ENCODE measurements at places on chromosomes 6 and 20. TPM values are rescaled to one million over a fixed set of nuclear protein-coding genes. Genes with fewer than 3 reads are reported as not detected.

Gene ABCC10
- 37.5 TPM for total RNA-seq

Gene FILIP1
- total RNA-seq = 0.24 TPM

Gene TMC2
- total RNA-seq = not detected

Gene HLA-DRB5
- not detected for total RNA-seq

Gene TREM2
- total RNA-seq = not detected

DNA sequence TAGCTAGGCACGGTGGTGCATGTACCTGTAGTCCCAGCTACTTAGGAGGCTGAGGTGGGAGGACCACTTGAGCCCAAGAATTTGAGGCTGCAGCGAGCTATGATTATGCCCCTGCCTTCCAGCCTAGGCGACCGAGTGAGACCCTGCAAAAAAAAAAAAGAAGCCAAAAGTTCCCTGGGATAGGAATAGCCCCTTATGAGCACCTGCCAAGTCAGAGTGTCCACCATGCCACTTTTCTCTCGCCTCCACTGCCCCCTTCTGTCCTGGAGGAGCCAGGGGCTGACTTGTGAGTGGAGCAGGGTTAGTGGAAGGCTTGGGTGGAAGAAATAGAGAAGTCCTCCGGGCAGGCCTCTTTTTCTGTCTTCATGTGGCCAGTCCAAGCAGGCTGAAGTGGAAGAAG lies 12.1 kb upstream of the DDX27 start:
- no peaks in the 10 kb centered on the region for H3K4me1 ChIP-seq
- H3K4me3 ChIP-seq = no peak overlapping the region
- H3K27me3 ChIP-seq = no peaks in the 10 kb centered on the region
- peak; percentile 32 for DNase-seq

DNA sequence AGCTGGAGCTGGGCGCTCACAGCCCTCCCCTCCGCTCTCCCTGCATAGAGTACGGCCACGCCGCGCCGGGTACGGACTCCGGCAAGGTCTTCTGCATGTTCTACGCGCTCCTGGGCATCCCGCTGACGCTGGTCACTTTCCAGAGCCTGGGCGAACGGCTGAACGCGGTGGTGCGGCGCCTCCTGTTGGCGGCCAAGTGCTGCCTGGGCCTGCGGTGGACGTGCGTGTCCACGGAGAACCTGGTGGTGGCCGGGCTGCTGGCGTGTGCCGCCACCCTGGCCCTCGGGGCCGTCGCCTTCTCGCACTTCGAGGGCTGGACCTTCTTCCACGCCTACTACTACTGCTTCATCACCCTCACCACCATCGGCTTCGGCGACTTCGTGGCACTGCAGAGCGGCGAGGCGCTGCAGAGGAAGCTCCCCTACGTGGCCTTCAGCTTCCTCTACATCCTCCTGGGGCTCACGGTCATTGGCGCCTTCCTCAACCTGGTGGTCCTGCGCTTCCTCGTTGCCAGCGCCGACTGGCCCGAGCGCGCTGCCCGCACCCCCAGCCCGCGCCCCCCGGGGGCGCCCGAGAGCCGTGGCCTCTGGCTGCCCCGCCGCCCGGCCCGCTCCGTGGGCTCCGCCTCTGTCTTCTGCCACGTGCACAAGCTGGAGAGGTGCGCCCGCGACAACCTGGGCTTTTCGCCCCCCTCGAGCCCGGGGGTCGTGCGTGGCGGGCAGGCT lies 4.6 kb downstream of the KCNK15 start:
- H3K36me3 ChIP-seq = no peaks in the 10 kb centered on the region
- H3K4me3 ChIP-seq = no peak overlapping the region
- DNase-seq = no peak
- H3K27me3 ChIP-seq = peaks cover 18% of the 10 kb centered on the region
- H3K4me1 ChIP-seq = peaks cover 14% of the 10 kb centered on the region
- no peak overlapping the region for H3K27ac ChIP-seq

GRCh38 chr6:105900125-105900937 lies 185.8 kb upstream of the PRDM1 start:
- H3K4me1 ChIP-seq = no peaks in the 10 kb centered on the region
- H3K27me3 ChIP-seq = no peaks in the 10 kb centered on the region
- H3K27ac ChIP-seq = no peak overlapping the region
- no peak overlapping the region for H3K4me3 ChIP-seq

DNA sequence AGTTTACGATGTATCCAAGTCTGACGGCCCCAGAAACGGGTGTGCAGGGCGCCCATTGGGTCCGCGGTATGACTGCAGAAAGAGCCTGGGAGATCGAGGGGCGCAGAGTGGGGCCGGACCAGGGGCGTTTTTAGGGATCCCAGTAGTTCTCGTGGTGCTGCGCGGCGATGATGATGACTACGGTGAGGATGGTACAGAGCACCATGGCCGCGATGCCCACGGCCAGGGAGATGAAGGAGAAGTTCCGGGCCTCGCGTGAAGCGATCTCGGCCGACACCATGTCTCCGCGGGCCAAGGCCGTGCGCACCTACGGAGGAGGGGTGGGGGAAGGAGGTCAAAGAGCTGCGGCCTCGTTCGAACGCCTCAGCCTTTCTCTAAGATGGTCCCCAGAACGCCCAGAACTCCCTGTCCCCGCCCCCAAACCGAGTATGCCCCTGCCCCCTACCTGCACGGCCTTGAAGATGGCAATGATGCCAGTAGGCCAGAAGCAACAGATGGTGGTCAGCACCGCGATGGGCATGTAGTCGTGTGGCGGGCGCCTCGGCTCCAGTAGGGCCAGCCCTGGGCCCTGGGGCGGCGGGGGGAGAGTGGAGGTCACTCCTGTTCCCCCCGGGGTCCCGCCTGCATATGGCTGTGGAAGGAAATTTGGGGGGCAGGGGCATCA lies 2.5 kb downstream of the PRRT1 start:
- no peaks in the 10 kb centered on the region for H3K27me3 ChIP-seq
- DNase-seq = no peak
- peaks cover 17% of the 10 kb centered on the region for H3K4me1 ChIP-seq

DNA sequence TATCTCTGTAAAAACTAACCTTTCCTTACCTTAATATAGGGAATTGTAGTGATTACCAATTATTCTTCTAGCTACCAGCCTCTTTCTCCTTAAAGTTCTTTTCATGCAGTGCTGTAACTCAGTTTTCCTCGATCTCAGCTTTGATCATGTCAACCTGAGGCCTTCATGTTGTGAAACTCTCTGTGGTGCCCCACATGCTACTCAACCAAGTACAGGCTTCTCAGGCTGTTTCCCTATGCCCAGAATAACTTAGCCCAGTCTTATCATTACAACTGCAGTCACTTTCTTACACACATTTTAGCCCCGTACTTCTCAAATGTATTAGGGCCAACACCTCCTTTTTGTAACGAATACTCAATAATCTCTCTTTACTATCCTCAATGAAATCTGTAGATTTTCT lies 90.1 kb upstream of the SUPT3H start:
- H3K27me3 ChIP-seq = no peaks in the 10 kb centered on the region
- no peaks in the 10 kb centered on the region for H3K36me3 ChIP-seq
- no peak for DNase-seq
- H3K4me3 ChIP-seq = no peak overlapping the region
- H3K27ac ChIP-seq = no peak overlapping the region

Gene MRAP2
- total RNA-seq = 0.34 TPM

- peaks cover 7% of the 10 kb centered on the region for H3K4me1 ChIP-seq
- H3K4me3 ChIP-seq = no peak overlapping the region
- H3K27ac ChIP-seq = no peak overlapping the region
- no peaks in the 10 kb centered on the region for H3K36me3 ChIP-seq
- no peak for DNase-seq
- no peaks in the 10 kb centered on the region for H3K27me3 ChIP-seq
Observed at GRCh38 chr6:155779456-155779855, 323.8 kb upstream of the NOX3 start.

GRCh38 chr6:143241911-143242310 lies 181.2 kb downstream of the AIG1 start:
- H3K27me3 ChIP-seq = no peaks in the 10 kb centered on the region
- no peaks in the 10 kb centered on the region for H3K36me3 ChIP-seq
- H3K4me3 ChIP-seq = no peak overlapping the region

DNA sequence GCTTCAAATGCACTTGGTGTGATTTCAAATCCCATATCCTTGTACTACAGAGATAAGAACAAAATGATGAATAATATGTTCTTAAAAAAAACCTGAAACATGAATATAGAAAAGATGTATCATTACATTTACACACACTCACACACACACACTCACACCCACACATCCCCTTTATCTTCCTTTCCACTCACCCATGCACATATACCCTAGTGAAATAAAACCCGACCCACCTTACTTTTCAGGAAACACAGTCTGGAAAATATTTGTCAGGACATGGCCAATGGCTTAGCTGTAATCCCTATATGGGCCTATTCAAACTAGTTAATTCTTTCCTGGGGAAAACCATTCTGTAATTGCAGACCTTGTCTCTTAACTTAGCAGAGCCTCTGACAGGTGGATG lies 60.8 kb upstream of the EDN1 start:
- H3K36me3 ChIP-seq = no peaks in the 10 kb centered on the region
- DNase-seq = no peak
- H3K27me3 ChIP-seq = no peaks in the 10 kb centered on the region
- H3K4me3 ChIP-seq = no peak overlapping the region

Gene CDSN
- not detected for total RNA-seq

- H3K4me3 ChIP-seq = no peak overlapping the region
- no peaks in the 10 kb centered on the region for H3K4me1 ChIP-seq
- no peak for DNase-seq
- no peak overlapping the region for H3K27ac ChIP-seq
- H3K36me3 ChIP-seq = no peaks in the 10 kb centered on the region
- peaks cover 5% of the 10 kb centered on the region for H3K27me3 ChIP-seq
Observed at GRCh38 chr6:170063431-170063830, 227.4 kb downstream of the DLL1 start.

Gene OXT
- not detected for total RNA-seq

DNA sequence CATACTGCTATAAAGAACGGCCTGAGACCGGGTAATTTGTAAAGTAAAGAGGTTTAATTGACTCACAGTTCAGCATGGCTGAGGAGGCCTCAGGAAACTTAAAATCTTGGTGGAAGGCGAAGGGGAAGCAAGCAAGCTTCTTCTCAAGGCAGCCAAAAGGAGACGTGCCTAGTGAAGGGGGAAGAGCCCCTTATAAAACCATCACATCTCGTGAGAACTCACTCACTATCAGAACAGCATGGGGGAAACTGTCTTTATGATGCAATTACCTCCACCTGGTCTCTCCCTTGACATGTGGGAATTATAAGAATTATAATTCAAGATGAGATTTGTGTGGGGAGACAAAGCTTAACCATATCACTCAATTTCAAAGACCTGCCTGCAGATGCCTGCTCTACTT lies 447.0 kb downstream of the EYS start:
- no peaks in the 10 kb centered on the region for H3K27me3 ChIP-seq
- H3K4me3 ChIP-seq = no peak overlapping the region
- H3K4me1 ChIP-seq = no peaks in the 10 kb centered on the region
- H3K27ac ChIP-seq = no peak overlapping the region
- no peaks in the 10 kb centered on the region for H3K36me3 ChIP-seq

DNA sequence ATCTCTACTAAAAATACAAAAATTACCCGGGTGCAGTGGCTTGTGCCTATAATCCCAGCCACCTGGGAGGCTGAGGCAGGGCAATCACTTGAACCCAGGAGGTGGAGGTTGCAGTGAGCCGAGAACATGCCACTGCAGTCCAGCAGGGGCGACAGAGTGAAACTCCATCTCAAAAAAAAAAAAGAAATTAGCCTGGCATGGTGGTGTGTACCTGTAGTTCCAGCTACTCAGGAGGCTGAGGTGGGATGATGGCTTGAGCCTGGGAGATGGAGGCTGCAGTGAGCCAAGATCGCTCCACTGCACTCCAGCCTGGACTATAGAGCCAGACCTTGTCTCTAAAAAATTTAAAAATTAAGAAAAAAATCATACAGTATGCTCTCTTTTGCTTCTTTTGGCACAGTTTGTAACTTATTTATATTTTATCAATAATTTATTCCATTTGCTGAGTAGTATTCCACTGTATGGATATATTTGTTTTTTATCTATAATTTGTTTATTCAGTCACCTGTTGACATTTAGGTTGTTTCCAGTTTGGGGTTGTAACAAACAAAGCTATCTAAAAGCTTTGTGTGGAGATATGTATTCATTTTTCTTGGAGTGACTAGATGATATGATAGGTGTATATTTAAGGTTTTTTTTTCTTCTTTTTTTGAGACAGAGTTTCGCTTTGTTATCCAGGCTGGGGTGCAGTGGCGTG lies 8.0 kb upstream of the MYBL2 start:
- no peak overlapping the region for H3K4me3 ChIP-seq
- peaks cover 6% of the 10 kb centered on the region for H3K4me1 ChIP-seq
- H3K36me3 ChIP-seq = no peaks in the 10 kb centered on the region
- H3K27ac ChIP-seq = no peak overlapping the region

DNA sequence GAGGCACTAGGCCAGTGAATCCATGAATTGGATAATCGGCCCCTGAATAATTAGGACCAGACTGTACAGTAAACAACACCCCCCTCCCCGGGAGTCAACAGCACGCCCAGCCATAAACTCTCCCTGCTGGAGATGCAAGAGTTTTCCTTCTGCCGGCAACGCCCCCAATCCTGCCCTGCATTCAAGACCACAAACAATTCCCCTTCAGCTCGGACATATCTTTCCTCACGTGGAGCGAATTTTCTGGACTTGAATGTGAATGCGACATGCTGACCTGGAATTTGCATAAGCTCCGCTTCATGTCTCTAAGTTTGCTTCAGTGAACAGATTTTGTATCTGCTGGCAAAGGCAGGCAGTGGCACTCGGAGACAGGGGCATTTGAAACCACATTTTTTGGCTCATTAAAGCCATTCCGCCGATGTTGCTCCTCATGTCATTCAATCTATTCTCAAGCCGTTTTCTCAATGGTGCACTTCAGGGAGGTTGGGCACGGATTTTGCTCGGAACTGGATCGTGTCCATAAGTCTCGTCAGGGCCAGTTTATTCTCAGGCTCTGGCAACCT lies 38.0 kb upstream of the GMPR start:
- H3K4me1 ChIP-seq = peaks cover 12% of the 10 kb centered on the region
- H3K4me3 ChIP-seq = no peak overlapping the region
- no peak overlapping the region for H3K27ac ChIP-seq
- DNase-seq = no peak
- no peaks in the 10 kb centered on the region for H3K27me3 ChIP-seq

Gene MCM8
- 56.4 TPM for total RNA-seq

GRCh38 chr6:80185492-80185891 lies 79.0 kb downstream of the BCKDHB start:
- H3K36me3 ChIP-seq = no peaks in the 10 kb centered on the region
- H3K27ac ChIP-seq = no peak overlapping the region
- H3K27me3 ChIP-seq = no peaks in the 10 kb centered on the region
- no peak for DNase-seq
- no peak overlapping the region for H3K4me3 ChIP-seq
- no peaks in the 10 kb centered on the region for H3K4me1 ChIP-seq

GRCh38 chr20:44021900-44022299 lies 107.2 kb downstream of the TOX2 start:
- no peak overlapping the region for H3K27ac ChIP-seq
- peaks cover 30% of the 10 kb centered on the region for H3K4me1 ChIP-seq
- no peaks in the 10 kb centered on the region for H3K36me3 ChIP-seq
- H3K4me3 ChIP-seq = no peak overlapping the region
- no peak for DNase-seq

DNA sequence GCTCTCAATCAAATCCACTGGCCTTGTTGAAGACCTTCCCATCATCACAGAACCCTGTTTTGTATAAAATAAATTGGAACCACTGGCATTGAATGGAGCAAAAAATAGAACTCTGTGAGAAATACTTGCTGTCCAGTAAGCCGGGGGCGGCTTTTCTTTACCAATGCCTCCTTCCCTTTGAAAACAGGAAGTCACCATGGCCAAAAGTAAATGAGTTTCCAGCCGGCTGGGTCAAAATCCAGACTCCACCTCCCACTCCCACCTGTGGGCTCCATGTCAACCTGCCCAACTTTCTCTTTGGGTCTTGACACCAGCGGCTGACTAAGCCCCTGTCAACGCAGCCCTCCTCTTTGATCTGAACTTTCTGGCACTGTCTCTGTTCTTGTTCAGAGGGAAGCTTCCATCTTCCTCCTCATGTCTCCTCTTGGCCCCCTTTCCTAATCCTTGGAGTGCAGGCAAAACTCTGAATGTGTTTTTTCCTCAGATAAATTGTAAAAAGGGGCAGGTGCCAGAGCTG lies 95.2 kb downstream of the TFAP2C start:
- no peaks in the 10 kb centered on the region for H3K27me3 ChIP-seq
- DNase-seq = no peak
- no peaks in the 10 kb centered on the region for H3K4me1 ChIP-seq
